ENCODE measurements at places on chromosomes 5 and 9. TPM values are rescaled to one million over a fixed set of nuclear protein-coding genes. Genes with fewer than 3 reads are reported as not detected.

NMUR2 gene
- total RNA-seq, result not detected

SVEP1 gene
- 150 TPM for total RNA-seq

ZNF883 gene
- total RNA-seq, result 7.9 TPM

GZMA gene
- not detected for total RNA-seq

IFNA13 gene
- not detected for total RNA-seq

CARTPT gene
- not detected for total RNA-seq

PAXX gene
- total RNA-seq, result 16.1 TPM

TOPORS gene
- total RNA-seq, result 24.5 TPM

PCDHA10 gene
- total RNA-seq, result under 0.01 TPM
